ENCODE measurements at places on chromosomes 11 and 22. TPM values are rescaled to one million over a fixed set of nuclear protein-coding genes. Genes with fewer than 3 reads are reported as not detected.

Gene MICAL3
- total RNA-seq = 61.8 TPM

Gene INS
- not detected for total RNA-seq

Gene SDHAF2
- total RNA-seq = 17.7 TPM

Gene OR51I1
- total RNA-seq = not detected

Gene ARHGAP32
- total RNA-seq = 11.3 TPM

Gene KCNK4
- total RNA-seq = not detected

Gene SLC37A2
- 3.6 TPM for total RNA-seq

Gene PATE4
- not detected for total RNA-seq

Gene TECTA
- 0.24 TPM for total RNA-seq

Gene MIAT
- total RNA-seq = 0.19 TPM

Gene TRIM51
- not detected for total RNA-seq

Gene NXPE2
- not detected for total RNA-seq

Gene A4GALT
- 0.86 TPM for total RNA-seq

Gene CD3G
- 0.27 TPM for total RNA-seq

Gene CASP1
- 3.7 TPM for total RNA-seq

Gene OR52A1
- total RNA-seq = not detected

Gene GALNT18
- total RNA-seq = 4.9 TPM

Gene CNIH2
- total RNA-seq = not detected

Gene HSPB2
- 0.20 TPM for total RNA-seq

Gene CD3E
- 0.99 TPM for total RNA-seq

Measured in right lobe of liver (tissue), 6 donors.